ENCODE measurements at places on chromosomes 5 and 9.
A peak's percentile ranks its signal among the peaks of the same experiment; 100 is the strongest.

- peak; percentile 33 for DNase-seq
Observed at GRCh38 chr5:115179394-115180164, 9.9 kb upstream of the TRIM36 start.

DNA sequence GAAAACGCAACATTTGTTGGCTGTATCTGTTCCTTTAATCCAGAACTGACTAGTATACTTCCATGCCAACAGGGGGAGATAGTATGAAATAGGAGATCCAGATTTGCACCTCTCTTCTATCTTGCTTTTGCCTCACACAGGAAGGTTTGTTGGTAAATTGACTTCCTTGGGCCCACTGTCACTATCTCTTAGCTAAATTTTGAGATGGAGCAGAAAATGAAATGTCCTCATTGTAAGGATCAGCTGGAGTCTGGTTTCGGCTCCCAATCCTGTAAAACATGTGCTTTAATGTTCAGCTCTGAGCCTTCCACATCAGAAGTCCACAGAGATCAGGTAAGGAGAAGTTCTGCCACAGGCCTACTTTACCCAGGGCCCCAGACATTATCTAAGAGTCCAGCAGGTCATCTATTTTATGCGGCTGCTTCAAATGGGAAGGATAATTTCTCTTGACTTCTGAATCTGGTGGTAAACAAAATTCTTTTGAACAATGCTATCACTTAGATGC, 176.8 kb downstream of the FER start:
- DNase-seq: no peak

DNA sequence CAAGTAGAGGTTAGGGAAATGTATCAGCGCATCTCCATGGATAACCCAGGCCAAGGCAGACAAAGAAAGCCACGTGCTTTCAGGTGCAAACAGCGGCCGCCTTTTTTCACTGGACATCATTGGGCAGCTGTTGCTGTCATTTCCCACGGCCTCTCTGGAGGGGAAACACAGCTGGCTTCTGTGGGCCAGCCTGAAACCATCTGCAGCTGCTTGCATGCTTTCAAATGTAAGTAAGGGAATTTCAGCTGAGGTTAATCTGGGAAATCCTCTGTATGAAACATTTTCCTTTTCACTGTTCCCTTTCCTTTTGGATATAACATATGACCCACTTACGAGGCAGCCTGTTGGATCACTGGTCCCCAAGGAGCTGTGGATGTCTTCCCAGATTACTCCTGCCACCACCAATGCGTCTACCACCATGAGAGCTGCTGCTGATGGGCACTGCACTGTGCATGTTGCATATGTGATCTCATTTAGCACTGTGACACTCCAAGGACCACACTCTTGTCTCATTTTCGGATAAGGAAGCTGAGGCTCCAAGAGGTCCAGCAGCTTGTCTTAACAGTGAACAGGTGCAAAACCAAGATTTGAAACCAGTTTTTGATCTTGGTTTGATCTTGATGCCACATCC, 106.3 kb downstream of the C9orf152 start:
- no peak for DNase-seq

- no peak for DNase-seq
Observed at GRCh38 chr5:142283304-142283703, 41.5 kb downstream of the SPRY4 start.

GRCh38 chr5:124949862-124950261, 203.4 kb upstream of the ZNF608 start:
- DNase-seq: no peak

- no peak for DNase-seq
Observed at GRCh38 chr9:135455401-135456030, 24.1 kb upstream of the PPP1R26 start.

DNA sequence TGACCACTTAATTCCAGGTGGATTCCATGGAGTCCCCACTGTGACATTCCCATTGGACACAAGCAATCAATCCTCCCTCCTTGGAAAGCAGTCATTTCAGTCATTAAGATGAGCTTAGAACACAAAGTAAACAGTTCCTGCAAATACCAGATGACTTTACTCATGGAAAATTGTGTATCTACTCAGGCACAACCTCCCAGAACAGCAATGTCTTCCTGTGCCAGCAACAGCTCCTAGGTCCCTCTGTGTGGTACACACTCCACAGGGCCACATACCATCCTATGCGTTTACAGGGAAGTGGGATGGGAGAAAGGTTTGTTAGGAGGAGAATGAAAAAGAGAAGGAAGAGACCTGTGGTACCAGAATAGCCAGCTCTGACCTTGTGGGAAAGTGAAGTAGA, 53.7 kb downstream of the MTMR12 start:
- no peak for DNase-seq

- DNase-seq: no peak
Observed at GRCh38 chr9:105877721-105878120, 183.4 kb downstream of the TMEM38B start.

DNA sequence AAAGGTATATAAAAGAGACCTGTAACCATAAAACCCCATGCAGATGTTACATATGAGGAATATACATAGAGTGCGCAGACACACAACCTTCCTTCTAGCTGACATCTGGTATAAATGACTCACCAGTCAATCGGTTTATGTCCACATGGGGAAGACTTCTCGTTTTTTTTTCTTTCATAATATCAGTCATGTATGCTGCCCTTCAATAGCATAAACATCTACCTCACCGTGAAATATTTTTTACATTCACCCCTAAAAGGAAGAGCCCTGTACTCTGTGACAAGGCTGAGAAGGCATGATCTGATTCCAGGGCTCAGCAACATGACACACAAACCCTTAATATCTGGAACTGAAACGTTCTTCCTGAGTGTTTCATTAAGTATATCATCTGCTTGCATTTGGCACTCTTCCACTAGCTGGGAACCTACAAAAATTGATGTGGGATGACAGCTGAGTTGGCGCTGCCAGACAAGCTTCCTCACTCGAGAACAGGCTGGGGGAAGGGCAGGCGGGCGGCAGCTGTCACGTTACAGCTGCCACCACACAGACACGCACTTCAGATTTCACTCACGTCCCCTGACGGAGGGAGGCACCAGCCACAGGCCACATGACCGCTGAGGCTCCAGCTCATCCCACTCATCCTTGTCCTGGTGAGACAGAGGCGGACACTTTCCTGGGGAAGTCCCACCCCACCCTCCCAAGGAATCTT, 74.2 kb downstream of the SHB start:
- no peak for DNase-seq

DNA sequence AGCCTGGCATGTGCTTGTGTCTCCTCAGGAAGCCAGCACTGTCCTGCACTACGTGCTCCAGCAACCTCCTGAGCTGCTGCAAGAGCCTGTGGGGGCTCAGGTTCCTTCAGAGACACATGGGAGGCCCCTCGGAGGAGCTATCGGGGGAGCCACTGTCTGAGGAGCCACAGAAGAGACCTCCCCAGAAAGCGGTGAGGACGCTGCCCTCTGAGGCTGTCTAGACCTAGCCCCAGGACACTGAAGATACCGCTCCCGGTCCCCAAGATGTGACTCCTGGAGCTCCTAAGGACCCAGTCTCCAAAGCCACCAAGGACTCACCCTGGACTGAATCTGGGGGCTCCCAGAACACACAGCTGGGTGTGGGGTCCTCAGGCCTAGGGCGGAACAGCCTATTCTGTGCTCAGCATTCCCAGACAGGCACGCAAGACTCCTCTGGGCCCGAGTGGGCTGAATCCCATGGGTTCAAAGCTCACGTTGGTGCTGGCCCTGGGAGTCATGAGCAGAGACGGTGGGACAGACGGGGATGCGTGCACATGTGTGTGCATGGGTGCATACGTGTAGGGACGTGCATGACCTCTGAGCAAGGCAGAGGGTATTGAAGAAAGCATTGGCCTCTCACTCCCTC, 50.0 kb downstream of the HRH2 start:
- no peak for DNase-seq

DNA sequence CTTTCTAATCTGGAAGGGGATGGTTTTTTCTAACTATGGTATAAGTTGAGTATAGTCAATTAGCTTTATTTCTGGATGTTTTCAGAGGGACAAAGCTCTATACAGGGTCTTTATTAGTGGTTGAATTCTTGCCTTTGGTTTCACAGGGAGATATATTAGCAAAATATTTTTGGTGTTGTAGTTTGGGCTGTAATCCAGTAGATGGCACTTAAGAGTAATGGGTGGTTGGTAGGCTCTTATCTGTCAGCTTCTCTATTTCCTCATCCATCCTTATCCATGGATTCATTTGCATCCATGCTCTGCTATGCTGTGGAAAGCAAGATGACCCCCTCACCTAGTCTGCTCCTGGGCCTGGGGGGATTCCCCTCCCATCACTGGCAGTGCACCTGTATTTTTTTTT, 363.6 kb upstream of the CYLC2 start:
- no peak for DNase-seq

GRCh38 chr9:127053057-127053821, 69.2 kb downstream of the ANGPTL2 start:
- DNase-seq: peak; percentile 39

- DNase-seq: no peak
Observed at GRCh38 chr9:121372239-121373010, 2.4 kb upstream of the STOM start.

GRCh38 chr9:131395157-131396098, 1.5 kb downstream of the PRRC2B start:
- no peak for DNase-seq

- DNase-seq: no peak
Observed at GRCh38 chr5:68928617-68929302, 165.1 kb upstream of the SLC30A5 start.

GRCh38 chr9:72326641-72327040, 38.4 kb downstream of the ZFAND5 start:
- no peak for DNase-seq

- no peak for DNase-seq
Observed at GRCh38 chr9:110440796-110441195, 103.1 kb upstream of the TXNDC8 start.

DNA sequence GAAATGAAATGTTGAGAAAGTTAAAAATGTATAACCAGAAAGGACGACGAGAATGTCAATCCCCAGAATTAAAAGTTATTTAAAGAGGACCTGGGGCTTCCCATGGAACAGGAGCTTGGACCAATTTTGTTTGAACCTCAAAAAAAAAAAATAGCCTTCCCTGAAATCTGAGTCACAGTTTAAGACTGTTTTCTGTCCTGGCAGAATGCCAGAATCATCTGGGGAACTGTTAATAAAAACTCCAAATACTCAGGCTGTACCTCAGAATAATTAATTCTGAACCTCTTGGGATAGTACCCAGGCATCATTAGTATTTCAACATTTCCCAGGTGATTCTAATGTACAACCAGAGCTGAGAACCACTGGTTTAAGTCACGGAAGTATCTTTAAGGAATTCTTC, 102.2 kb upstream of the SLCO6A1 start:
- no peak for DNase-seq

DNA sequence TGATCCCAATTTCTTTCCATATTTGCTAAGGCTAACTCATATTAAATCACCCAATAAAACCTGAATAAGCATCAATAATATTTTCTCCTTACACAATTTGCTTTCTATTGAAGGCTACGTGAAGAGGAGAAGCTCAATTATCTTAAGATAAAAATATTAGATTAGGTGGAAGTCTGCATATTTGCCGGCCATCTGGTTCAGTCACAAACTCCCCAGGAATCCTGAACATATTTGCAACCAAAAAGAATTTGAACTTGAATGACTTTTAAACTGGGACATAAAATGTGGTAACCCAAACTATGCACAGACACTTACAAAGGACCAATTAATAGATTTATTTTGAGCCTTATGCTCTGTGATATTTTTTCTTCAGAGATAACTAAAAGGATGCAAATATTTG, 92.3 kb downstream of the HAPLN1 start:
- no peak for DNase-seq

GRCh38 chr5:169838688-169839087, 141.6 kb downstream of the INSYN2B start:
- DNase-seq: no peak

GRCh38 chr5:135426102-135427082, 20.8 kb downstream of the DCANP1 start:
- DNase-seq: no peak

DNA sequence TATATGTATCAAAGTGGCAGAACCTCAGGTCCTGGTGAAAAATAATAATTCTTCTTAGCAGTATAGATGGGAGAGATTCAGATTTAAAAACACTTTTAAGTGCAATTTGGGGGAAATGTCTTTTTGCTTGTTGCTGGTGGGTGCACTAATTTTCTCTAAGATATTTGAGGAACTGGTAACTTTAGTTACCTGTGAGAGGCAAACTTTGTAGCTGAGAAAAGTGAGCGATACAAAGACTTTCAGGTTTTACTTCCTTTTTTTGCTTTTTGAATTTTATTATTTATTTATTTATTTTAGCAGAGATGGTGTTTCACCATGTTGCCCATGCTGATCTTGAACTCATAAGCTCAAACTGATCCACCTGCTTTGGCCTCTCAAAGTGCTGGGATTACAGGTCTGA, 303.1 kb upstream of the PTGER4 start:
- DNase-seq: no peak

- no peak for DNase-seq
Observed at GRCh38 chr5:71937921-71938698, 169.2 kb upstream of the MAP1B start.

GRCh38 chr5:96509721-96510350, 76.8 kb upstream of the PCSK1 start:
- DNase-seq: no peak

GRCh38 chr5:147869112-147869511, 9.4 kb upstream of the SCGB3A2 start:
- DNase-seq: no peak

DNA sequence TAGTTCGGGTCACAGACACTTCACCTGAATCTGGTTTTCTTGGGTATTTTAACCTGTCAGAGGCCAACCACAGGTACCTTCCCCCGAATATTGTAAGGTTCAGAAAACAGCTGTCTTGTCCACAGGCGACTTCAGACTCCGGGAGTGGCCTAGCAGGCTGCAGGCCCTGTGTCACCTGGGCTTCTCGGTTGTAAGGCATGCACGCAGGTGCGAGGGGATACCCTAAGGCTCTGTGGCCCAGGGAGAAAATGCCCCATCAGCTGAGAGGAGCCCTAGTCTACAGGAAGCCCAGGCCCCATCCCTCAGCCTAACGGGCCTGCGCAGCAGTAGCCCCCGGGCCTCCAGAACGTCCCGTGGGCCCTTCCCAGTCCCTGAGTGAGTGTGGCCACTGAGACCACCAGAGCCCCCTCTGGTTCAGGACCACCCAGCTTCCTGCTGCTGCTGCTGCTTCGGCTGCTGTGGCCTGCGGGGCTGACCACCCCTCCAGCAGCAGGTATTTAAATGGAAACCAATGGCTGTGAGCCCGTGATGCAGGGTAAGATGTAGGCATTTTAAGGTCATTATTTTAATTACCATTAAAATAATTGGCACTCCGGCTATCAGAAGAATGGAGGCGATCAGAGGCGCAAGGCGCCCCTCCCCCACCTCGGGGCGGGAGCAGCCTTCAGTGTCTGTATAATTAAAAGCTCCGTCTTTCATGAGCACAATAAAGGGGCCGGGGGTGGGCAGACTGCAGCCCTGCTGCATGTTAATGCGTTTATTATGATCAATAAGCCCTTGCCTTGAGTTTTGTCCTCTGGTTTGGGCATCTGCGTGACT, 65.4 kb downstream of the PSMB7 start:
- DNase-seq: no peak
